Iris pigment epithelial cell (primary cell): ENCODE measurements at places on chromosomes 2 and 18.
A peak's percentile ranks its signal among the peaks of the same experiment; 100 is the strongest.

- peak; percentile 49 for DNase-seq
These were observed 826.9 kb upstream of the PIK3C3 start for GRCh38 chr18:41128126-41128525.

DNA sequence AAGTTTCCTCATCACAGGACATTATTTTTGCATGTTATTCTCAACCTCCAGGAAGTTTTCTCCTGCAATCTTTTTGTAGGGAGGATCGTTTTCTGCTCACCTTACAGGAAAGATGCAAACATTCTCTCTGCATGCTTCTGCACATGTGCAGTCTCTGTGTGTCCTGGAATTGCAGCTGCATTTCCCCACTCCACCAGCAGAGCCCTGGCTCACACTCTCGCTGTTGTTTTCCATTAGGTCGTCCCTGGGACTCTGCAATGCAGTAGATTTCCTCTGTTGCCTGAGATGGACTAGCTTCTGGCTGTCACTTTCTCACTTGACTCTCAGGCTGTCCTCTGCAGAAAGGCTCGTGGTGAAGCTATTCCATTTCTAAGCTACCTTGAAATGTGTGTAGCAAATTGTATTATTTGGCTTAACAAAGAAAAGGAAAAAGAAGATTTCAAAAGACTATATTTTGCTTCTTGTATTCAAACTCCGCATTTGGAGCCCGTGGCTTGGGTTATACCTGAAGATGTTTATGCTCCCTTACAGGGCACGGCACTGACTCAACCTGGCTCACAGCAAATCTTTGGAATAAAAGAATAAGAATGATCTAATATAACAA, 346.7 kb downstream of the RAD51AP2 start:
- DNase-seq = peak; percentile 54

DNA sequence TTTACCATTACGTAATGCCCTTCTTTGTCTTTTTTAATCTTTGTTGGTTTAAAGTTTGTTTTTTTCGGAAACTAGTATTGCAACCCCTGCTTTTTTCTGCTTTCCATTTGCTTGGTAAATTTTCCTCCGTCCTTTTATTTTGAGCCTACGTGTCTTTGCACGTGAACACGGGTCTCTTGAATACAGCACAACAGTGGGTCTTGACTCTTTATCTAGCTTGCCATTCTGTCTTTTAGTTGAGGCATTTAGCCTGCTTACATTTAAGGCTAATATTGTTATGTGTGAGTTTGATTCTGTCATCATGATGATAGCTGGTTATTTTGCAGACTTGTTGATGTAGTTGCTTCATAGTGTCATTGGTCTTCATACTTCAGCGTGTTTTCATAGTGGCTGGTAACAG, 37.5 kb upstream of the TTC39C start:
- DNase-seq = no peak

GRCh38 chr18:13320096-13320495, 101.5 kb downstream of the LDLRAD4 start:
- no peak for DNase-seq

DNA sequence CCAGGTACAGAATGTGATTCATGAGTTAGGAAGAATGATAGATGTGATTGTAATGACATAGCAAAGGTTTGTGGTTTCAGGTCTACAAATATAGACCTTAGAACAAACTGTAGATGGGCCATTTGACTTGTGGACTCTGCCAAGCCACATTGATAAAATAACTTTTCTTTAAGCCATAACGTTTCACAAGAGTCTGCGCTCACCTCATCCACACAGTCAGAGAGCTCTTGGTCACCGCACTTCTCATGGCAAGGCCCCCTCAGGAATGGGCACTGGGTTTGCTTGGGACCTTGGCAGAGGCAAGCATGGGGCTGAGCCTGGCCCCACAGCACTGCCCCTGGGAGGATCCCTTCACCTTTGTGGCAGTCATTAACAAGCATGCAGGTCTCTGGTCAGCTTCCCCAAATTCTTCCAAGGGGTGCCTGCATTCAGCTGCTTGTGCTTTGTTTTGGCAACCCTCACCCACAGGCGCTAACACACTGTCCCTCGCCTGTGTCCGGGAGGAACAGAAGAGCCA, 14.0 kb downstream of the ARMC9 start:
- DNase-seq = peak; percentile 50

GRCh38 chr18:33757037-33757436, 179.0 kb downstream of the ASXL3 start:
- peak; percentile 2 for DNase-seq

- DNase-seq = no peak
These were observed 387.8 kb downstream of the ZNF521 start for GRCh38 chr18:24964216-24964615.
